ENCODE measurements at places on chromosomes 12 and 14.

DNA sequence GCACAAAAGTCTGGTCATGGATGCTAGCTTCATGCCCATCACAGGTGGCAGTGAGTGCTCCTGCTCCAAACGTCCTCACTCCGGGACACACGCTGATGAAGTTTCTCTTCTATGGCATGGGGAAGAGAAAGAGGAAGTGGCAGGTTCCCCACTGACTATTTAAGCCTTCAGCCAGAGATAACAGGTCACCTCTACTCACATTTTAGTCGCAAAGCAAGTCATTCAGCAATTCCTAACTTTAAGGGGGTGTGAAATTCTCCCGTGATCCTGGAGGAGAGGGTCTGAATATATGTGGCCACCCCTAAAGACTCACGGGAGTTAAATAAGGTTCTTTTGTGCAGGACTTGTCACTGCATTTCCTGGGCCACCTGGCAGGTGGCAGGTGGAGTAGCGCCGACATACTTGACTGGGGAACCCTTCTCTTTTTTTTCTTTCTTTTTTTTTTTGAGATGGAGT lies 18.8 kb upstream of the RCOR1 start:
- no peak for DNase-seq

- DNase-seq = no peak
Measured at GRCh38 chr14:87186737-87187136, 806.2 kb downstream of the GALC start.

- no peak for DNase-seq
Measured at GRCh38 chr12:6644257-6644596, 3.0 kb downstream of the ACRBP start.

DNA sequence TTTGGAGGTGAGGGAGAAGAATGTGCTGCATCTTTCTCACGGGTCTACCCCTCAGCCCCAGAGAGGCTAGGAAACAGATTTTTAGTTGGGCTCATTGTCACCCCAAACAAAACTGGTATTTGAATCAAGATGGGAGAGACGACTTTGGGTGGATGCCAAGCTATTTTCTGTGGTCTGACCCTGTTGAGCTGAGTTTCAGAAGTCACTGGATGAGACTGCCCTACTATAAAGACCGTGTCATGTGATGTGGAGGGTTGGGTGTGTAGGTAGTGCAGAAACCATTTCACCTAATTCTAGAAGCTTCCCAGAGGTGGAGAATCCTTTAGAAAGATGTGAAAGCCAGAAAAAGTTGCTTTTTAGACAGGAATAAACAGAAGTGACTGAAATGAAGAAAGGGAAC lies 60.2 kb downstream of the IFT43 start:
- DNase-seq = no peak

DNA sequence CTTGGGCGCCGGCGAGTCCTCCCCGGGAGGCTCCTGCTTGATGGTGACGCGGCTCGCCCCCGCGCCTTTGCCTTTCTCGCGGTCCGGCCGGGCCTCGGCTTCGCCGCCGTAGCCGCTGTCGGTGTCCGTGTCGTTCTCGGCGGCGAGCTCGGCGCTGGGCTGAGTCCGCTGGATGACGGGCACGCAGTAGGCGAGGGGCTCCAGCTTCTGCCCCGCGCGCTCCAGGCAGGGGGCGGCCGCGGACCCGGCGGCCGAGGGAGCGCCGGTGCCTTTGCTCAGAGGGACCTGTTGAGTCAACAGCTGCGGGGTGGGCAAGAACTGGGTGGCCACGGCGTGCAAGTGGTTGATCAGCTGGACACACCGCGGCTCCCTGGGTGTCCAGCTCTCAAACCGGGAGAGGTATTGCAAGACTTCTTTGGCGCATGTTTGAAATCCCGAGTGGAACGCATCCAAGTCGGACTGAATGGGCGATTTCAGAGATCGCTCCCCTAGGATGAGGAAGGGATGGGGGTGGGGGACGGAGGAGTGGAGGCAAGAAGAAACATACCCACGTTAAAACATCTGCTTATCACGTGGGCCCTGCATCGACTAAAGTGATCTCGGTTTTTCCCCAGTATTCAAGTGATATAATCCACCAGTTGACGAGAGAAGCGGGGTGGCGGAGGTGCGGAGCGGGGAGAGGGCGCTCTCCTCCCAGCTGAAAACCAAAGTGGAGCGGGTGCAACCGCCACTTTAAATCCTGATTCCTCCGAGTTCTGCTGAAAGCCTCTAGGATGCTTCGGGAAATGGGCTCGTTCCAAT lies 2.0 kb downstream of the BHLHE41 start:
- DNase-seq = peak; percentile 28

DNA sequence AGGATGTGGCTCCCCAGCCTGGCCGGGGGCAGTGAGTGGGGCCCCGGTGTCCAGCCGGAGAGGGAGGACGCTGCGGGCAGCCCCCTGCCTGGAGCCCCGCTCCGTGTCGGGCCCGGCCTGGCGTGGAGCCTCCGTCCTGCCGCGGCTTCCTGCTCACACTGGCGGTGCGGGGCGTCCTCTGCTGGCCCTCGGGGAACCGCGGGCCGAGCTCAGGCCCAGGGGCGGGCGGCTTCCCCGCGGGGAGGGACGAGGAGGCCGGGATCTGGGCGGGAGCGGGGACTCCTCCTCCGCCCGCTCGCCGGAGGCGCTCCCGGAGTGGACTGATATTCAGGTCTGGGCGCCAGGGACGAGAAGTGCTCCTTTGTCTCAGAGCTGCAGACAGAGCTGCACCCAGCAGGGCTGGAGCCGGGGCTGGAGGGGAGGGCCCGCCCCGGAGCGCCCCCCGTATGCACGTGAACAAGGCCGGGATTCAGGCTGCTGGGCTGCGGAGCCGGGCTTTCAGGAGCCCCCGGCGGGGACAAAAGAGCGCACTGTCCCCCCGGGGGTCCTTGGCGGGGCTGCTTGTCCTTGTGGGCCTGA lies 2.2 kb downstream of the MMP17 start:
- DNase-seq = no peak

DNA sequence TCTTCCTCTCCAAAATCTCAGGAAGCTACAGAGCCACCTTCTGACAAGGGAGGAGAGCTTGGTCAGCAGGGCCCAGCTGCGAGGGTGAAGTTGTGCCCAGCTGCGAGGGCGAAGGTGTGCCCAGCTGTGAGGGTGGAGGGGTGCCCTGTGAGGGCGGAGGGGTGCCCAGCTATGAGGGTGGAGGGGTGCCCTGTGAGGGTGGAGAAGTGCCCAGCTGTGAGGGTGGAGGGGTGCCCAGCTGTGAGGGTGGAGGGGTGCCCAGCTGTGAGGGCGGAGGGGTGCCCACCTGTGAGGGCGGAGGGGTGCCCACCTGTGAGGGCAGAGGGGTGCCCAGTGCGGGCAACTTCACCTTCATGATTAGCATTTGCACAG lies 20.4 kb upstream of the TTC7B start:
- DNase-seq = no peak

GRCh38 chr12:59808317-59808910 lies 212.6 kb downstream of the SLC16A7 start:
- DNase-seq = no peak

- DNase-seq = no peak
Measured at GRCh38 chr14:95509495-95509894, 7.0 kb downstream of the SYNE3 start.

GRCh38 chr14:103000291-103000921 lies 56.9 kb downstream of the CDC42BPB start:
- DNase-seq = no peak

DNA sequence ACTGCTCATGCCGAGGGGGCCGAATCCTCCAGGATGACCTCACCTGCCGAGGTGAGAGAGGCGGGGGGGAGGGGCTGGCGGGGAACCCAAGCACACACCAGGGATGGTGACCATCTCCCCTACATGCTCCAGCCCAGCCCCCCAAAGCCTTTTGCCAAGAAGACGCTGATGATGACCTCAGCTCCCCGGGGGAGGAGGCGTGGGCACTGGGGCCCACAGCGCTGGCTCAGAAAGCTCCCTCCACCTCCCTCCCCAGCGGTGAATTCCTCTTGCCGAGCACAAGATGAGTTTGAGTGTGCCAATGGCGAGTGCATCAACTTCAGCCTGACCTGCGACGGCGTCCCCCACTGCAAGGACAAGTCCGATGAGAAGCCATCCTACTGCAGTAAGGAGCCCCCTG lies 23.7 kb upstream of the NXPH4 start:
- no peak for DNase-seq

- no peak for DNase-seq
Measured at GRCh38 chr12:27602516-27602915, 78.5 kb downstream of the PPFIBP1 start.

DNA sequence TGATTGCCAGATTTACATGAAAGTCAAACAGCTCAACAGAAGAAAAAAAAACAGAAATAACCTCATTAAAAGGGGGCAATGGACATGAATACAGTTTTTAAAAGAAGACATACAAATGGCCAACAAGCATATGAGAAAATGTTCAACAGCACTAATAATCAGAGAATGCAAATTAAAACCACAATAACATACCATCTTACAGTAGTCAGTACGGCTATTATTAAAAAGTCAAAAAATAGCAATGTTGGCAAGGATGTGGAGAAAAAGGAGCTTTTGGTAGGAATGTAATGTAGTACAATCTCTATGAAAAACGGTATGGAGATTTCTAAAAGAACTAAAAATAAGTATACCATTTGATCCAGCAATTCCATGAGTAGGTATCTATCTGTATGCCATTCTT lies 272.1 kb downstream of the CEP128 start:
- DNase-seq = no peak

DNA sequence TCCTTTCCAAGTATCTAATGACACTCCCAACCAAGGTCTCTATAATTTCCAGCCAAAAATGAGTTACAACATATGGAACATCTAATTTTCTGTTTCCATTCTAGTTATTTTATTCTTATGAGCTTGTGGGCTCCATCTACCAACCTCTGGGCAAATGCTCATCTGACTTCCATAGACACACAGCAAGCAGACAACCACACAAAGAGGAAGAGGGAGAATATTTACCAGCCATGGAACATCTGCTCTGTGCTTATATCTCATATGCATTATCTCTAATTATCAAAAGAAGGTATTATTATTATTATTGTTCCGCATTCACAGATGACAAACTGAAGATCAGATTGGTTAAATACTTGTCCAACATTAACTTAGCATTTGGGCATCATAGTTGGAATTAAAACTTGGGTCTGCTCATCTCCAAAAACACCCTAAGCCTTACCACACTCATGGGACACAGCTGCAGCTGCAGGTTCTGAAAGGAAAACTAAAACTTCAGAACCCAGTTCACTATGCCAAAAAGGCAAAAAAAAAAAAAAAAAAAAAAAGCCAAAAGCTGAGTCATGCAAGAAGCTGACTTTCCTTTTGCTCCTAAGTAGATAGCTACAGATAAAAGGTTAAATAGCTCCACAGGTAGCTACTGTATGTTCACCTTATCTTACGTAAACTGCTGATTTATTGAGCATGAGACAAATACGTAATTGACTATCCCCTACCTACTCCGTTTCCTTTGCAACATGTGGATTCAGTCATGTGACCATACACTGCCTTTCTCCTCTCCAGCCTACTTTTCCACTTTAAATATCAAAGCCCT lies 23.6 kb upstream of the TCL1B start:
- DNase-seq = no peak

- no peak for DNase-seq
Measured at GRCh38 chr12:54352891-54353874, 11.1 kb downstream of the GPR84 start.

- DNase-seq = no peak
Measured at GRCh38 chr12:46259071-46259470, 9.8 kb downstream of the SLC38A1 start.

DNA sequence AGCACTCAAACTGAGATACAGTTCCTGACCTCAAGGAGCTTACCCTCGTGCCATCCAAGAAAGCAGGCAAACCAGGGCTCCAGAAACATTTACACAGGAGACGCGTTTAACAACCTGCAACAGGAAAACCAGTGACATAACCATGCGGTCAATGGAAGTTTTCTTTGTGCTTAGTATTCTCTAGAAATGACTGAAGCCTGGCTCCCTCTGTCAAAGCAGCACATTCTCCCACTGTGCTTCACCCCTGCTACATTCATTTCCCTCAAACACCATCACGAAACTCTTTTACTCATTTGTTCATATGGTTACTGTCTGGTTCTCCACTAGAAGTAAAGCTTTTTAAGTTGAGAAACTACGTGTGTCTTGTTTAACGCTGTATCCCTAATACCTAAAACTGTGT lies 161.3 kb upstream of the CCND2 start:
- DNase-seq = no peak

DNA sequence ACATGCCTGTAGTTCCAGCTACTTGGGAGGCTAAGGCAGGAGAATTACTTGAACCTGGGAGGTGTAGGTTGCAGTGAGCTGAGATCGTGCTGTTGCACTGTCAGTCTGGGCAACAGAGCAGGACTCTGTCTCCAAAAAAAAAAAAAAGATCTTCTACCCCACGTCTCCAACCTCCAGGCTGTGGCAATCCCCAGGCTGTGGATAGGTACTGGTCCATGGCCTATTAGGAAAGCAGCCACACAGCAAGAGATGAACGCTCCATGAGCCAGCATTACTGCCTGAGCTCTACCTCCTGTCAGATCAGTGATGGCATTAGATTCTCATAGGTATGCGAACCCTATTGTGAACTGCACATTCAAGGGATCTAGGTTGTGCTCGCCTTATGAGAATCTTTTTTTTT lies 6.1 kb upstream of the PTGES3 start:
- no peak for DNase-seq

DNA sequence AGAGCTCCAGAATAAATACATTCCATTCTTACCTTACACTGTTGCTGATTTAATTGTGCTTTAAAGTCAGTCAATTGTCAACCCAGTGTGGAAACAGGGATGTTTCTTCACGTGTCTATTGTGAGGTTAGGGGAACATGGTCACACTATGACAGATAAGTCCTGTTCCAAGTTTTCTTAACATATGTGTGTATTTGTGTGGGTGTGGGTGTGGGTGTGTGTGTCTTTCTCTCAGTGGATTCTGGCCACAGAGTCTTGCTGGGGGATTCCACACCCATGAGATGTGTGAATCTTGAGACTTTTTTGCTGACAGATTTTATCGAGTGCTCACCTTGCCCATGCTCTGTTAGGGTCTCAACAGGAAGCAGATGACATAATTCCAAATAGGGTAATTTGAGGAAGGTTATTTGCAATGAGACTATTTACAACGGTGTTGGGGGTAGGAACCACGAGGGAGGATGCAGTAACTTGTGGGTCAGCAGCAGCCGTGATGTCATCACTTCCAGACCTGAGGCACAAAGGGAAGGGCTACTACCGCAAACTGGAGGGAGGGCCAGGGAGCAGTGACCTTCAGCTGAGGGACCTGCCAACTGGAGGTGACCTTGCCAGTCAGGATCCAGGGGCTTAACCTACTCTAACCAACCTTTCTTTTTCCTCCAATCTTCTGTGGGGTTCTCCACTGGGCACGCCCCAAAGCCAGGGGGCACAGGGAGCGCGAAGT lies 1.9 kb upstream of the VRK1 start:
- no peak for DNase-seq

GRCh38 chr12:92641291-92641690 lies 61.5 kb upstream of the PLEKHG7 start:
- no peak for DNase-seq

GRCh38 chr14:31137214-31137889 lies 70.2 kb downstream of the HECTD1 start:
- DNase-seq = no peak

DNA sequence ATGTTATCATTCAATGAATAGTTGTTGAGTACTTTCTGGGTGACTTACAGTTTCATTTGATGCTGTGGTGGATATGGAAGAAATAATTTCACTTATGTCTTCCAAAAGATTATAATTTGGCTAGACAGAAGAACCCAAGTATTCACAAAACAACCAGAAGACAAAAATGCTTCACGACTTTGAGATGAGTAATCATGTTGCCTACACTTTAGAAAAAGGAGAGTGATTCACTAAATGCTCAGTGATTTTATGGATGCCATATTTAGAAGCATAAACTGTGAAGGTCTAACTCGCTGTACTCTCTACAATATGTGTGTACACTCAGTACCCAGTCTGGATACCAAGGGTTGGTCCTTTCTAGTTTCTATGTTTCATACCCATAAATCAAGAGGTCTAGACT lies 101.3 kb upstream of the E2F7 start:
- no peak for DNase-seq
